ENCODE measurements at places on chromosomes 7 and 10.

- DNase-seq, result no peak
Measured at GRCh38 chr7:14833707-14834106, 68.8 kb downstream of the DGKB start.

DNA sequence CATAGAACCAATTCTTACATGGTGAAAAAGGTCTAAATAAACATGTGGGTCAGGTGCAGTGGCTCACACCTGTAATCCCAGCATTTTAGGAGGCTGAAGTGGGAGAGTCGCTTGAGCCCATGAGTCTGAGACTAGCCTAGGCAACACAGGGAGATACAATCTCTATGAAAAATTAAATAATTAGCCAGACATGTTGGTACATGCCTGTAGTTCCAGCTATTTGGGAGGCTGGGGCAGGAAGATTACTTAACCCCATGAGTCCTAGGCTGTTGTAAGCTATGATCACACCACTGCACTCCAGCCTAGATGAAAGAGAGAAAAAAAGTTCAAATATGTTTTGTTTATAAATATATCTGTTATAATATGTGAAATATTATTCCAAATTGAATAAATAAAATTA lies 643.6 kb downstream of the IPMK start:
- DNase-seq, result no peak

DNA sequence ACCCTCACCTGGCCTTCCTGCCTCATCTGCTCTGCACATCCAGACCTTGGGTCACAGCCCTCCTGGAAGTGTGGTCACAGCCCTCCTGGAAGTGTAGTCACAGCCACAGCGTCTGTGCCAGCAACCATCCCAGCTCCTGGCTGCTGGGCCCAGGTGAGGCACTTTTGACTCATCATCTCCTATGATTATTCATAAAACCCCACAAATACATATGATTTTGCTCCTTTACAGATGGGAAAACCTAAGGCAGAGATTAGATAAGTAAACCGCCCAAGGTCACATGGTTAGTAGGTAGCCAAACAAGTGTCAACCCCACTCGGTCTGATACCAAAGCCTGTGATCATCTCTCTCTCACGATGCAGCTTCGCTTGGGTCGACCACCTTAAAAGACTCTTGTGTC lies 94.3 kb downstream of the PRLHR start:
- DNase-seq, result no peak

DNA sequence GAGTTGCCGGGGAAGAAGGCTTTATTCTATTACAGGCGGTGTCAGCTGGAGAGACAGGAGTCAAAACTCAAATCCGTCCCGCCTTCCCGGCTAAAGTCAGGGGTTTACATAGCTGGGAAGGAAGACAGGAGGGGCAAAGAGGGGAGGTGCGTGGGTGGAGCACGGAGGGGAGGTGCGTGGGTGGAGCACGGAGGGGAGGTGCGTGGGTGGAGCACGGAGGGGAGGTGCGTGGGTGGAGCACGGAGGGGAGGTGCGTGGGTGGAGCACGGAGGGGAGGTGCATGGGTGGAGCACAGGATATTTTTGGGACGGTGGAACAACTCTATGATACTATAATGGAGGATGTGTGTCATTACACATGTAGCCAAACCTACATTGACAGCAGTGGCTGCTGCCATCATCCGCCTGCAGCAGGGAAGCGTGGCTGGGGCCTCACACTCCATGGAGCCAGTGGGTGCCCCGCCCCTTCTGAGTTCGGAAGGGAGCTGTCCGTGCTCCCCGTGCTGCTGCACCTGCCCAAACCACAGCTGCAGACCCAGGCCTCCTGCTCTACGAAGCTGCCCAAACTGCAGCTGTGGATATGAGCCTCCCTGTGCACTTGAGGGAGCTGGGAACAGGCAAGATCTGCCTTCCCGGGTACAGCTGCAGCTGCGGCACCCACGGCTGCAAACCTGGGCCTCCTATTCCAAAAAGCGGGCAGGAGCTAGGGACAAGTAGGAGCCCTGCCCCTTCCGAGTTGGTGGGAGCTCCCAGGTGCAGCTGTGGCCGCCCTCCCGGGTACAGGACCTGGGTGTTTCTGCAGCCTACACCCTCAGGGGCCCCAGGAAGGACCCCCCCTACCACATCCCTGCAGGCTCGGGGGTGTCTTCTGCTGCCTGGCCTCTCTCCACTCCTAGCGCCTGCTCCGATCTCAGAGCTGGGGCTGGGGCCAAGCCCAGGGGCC lies 119.4 kb downstream of the DYNC2I1 start:
- DNase-seq, result no peak

DNA sequence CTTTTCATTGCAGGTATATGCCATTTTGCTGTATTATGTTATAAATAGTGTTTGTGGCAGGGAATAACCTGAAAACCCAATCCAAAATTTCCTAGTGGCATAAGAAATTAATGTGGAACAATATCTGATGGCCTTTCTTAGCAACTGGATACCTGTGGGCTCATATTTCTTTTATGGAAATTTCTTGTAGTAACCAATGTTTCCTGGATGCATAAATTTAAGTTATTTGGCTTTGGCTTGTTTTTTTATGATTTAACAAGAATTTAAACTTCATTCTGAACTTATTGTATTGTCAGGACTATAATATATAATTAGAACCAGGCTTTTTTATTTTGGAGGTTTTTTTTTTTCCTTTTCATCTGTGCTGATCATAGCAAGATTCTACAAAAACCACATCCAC lies 30.1 kb downstream of the TBC1D12 start:
- no peak for DNase-seq

DNA sequence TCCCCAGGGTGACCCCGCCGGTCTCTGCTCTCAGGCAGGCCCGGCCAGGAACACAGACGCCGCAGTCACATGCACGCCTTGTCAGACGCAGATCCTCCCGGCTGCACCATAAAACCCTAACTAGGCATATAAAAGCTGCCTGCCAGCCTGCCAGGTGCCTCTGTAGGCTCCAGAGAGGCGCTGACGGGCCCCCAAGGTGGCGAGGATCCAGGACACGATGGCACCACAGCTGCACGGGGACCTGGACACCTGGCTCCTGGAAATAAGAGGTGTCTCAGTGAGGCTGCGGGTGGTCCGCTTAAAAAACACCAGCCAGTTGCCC lies 21.9 kb upstream of the GDF10 start:
- no peak for DNase-seq

DNA sequence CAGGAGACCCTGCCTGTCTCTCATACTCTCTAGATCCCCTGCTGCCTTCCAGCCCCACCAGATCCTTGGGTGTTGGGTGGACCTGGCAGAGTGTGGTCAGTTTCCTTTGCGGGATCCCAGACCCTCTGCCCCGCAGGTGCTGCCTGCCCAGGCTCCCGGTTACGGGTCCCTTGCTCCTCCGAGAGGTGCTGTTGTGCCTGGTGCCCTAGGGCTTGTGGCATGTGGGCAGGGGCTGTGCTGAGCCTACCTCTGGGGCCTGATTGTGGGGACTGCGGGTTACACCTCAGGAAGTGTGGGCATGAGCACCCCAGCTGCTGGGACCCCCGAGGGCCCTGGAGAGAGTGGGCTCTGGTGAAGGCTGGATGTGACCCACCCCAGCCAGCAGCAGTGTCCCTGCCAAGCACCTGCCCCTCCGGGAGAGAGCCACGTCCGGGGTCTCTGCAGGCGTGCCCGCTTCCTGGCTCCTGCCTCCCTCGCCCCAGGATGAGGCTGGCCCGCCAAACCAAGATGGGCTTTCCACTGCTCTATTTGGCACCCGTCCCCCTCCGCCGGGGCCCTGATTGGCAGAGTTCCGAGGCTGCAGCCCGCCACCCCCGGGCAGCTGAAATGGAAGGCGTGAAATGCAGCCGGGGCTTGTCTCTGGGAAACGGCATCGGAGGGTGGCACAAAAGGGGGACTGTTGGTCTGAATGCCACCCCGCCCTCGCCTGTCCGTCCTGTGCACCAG lies 17.0 kb downstream of the CLIP2 start:
- no peak for DNase-seq

DNA sequence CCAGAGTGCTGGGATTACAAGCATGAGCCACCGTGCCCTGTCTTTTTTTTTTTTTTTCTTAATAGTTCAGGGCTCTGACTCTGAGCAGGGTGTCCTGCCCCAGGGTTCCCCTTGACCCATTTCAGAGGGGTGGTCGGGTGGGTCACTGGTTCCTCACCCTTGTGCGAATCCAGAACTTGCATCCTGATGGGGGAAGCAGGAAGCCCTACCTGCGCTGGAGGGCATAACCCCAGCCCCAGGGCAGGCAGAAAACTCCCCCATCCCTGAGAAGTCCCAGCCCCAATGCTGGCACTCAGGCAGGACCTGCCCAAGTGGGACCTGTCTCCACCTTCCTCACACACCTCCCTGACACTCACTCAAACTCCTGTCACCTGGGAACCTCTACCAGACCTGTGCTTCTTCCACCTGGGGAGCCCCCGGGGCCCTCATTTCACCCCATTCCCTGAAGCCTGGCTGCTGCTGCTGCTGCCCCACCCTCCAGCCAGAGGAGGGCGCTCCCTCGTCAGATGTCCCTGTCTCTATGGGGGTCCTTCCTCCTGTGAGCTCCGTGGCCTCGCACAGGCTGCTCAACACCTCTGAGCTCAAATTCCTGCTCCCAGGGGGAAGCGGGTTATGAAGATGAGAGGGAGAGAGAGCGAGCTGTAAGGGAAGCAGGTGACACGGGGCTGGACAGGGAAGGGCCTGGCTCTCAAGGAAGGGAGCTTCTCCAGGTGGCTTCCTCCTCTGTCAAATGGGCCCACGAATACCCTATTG lies 15.1 kb upstream of the ZNF273 start:
- no peak for DNase-seq

DNA sequence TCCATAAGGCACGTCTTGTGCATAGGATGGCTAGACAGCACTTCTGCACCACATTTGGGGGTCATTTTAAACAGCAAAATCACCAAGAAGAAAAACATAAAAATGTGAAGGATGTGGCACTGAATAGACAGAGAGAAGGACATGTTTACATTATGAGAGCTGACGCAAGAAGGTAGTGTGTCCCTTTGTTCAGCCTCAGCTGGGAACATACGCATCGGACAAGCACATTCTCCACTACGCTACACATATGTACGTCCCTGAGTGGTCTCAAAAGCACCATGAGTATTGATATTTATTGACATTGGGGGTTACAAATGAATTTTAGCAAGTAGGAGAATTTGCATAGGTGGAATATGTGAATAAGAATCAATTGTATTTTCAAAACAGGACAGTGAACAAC lies 20.2 kb downstream of the DDC start:
- no peak for DNase-seq
